Mucosa of gallbladder (tissue), 1 donor: ENCODE measurements at places on chromosomes 7 and 10.

- DNase-seq, result no peak
These were observed 155.9 kb downstream of the ATE1 start for GRCh38 chr10:121771966-121772365.

- peak; percentile 50 for DNase-seq
These were observed 627 bp upstream of the FLNC start for GRCh38 chr7:128829391-128830166.

GRCh38 chr10:6204341-6205191, 1.8 kb downstream of the PFKFB3 start:
- DNase-seq, result peak; percentile 57

DNA sequence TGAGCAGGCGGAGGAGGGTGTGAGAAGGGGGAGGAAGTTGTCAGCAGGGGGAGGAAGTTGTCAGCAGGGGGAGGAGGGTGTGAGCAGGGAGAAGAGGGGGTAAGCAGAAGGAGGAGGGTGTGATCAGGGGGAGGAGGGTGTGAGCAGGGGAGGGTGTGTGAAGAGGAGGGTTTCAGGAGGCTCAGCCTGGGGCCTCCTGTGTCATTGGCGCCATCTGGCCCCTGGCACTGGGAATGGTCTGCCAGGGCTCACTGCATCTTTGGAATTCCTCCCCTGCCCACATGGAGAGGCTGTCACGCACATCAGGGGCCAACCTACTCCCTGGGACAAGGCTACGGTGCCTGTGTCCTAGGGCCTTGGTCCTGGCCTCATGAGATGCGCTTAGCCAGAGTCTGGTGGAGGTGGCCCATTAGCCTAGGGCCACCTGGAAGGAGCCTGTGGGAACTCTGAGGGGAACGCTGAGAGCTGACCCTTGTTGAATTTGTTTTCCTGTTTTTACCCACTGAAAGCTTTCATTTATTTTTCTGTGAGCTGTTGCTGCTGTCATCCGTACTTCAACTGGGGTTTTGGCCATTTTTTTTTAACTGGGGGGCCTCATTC, 18.0 kb downstream of the CAMK2B start:
- peak; percentile 6 for DNase-seq

- no peak for DNase-seq
These were observed 1061.1 kb upstream of the AUTS2 start for GRCh38 chr7:68537051-68537773.

GRCh38 chr10:114131094-114131493, 42.9 kb downstream of the CCDC186 start:
- no peak for DNase-seq

DNA sequence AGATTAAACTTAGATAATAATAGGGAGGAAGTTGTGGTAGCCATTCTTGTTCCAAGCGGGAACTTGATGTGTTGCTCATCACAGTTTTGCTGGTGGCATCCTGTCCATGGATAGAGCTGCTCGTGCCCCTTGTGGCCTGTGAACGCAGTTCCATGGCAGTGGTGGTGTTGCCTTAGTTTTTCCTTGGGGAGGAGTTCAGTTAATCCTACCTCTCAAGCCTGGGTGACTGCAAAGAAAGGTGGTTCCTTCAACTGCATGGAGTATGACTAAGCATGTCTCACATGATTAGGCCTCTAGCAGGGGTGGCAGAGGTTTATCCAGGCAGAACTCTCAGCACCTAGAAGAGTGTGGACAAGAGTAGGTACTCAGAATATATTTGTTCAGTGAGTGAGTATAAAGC, 99.7 kb downstream of the MAPK8 start:
- DNase-seq, result no peak

DNA sequence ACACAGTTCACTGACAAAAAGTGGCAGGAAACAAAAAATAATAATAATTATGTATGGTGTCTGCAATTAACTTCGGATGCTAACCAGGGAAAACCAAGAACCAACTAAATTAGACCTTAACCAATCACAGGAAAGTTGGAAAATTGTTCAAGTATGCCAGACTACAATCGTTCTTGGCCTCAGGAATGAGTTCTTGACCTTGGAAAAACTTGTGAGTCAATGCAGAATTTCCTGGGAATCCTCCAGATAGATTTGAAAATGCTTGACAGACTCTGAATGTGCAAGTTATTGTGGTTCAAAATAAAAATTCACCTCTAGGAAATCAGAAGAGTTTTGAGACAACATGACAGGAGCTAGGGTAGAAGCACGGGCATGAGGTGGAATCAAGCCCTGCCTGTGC, 171.5 kb downstream of the C7orf25 start:
- no peak for DNase-seq

DNA sequence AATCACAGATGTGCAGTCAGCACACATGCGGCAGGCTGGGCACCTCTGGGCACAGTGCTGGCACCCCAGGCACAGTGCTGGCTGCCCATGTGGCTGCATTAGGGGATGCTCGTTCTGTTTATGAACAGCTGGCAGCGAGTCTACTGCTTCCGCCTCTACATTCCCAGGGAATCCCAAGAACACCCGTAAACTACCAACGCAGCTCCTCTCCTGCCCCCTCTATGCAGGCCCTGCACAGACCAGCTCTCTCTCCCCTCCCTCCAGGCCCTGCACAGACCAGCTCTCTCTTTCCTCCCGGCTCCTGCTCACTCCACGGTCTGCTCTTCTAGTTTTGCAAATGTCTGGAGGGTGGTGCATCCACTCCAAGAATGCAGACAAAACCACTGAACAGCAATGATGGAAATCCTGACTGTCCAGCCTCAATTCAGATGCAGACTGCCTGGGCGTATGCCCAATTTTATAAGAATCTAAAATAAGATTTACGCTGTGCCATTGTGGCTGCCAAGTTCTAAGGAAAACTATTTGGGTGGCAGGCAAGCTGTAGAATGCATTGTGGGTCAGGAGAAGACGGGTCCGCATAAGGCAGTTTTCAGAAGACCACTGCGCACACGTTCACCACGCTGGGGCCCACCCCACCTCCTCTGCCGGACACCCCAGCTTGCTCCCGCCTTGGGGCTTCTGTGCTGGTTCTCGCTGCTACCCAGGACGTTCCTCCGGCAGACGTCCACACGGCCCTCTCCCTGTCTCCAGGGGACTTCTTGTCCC, 234.6 kb downstream of the ZMYND11 start:
- no peak for DNase-seq

DNA sequence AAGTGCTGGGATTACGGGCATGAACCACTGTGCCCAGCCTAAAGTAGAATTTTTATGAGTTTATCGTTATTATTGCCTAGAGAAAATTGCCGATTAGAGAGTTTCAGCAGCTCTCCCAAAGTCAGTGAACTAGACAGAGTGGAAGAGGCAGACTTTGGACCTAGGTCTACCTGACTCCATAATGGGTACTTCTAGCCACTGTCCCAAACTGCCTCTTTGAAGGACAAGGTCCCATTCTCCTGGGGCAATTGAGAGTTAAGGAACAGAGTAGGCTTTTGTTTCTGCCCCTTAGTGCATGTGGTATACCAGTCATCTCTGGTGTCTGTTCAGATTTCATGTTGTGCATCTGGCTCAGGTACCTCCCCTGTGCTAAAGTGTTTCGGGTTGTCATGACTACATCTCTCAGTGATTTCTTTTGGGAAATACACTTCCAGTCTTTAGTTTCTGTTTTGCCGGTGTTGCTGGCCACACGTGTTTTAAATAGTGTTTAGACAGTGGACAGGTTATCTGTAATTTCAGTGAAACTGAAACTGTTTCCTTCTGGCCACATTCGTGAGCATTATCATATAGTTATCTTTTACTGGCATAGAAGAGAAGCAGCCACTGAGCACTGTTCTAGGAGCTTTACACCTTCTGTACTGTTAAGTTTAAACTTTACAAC, 4.7 kb downstream of the TMEM236 start:
- DNase-seq, result no peak

DNA sequence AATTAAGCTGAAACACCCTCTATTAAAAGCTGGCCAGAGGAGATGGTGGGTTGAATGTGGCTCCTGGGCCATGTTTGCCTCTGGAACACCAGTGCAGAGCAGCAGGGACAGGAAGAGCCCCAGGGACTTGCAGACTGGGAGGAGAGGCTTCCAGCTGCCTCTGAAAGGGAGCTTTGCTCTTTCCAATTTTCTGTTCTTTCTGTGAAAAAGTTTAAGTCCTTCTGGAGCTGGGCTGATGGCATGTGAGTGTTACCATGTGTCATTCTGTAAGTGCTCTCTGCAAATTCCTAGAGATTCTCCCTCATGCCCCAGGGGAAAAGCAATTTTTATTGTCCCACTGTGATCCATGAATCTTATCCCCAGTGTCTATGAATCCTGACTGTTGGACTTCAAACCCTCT, 112.8 kb upstream of the LANCL2 start:
- DNase-seq, result no peak

DNA sequence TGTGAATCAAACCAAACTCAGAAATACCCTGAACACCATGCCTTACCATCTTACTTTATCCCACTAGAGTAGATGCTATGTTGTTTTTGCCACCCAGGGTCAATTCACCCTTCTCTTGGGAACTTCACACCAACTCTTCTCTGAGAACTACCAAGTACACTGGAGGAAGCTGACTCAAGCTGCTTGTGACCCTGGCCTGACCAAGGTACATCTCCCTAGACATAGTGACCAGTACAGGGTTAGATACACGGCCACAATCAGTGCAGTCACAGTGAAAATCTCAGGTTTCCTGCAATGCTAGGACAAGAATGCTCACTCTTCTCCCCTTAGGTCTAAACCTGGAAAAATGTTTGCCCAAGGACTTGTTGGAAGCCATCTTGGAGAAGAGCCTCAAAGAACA, 31.8 kb downstream of the EZH2 start:
- no peak for DNase-seq

DNA sequence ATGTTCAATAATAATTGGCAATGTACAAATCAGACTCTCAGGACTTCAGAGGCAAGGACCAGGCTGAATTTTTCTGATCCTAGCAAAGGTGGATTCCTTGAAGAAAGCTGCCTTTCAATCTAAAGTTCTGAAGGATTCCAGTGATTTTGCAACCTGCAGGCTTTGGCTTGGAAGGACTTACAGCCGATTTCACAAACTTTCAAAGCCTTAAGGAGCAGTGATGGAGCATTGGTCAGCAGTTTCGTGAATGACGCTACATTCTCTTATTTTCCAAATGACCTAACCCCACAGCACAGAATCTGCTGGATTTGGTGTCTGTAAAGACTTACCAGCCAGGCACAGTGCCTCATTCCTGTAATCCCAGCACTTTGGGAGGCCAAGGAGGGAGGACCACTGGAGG, 167.5 kb downstream of the ARHGAP12 start:
- DNase-seq, result no peak

DNA sequence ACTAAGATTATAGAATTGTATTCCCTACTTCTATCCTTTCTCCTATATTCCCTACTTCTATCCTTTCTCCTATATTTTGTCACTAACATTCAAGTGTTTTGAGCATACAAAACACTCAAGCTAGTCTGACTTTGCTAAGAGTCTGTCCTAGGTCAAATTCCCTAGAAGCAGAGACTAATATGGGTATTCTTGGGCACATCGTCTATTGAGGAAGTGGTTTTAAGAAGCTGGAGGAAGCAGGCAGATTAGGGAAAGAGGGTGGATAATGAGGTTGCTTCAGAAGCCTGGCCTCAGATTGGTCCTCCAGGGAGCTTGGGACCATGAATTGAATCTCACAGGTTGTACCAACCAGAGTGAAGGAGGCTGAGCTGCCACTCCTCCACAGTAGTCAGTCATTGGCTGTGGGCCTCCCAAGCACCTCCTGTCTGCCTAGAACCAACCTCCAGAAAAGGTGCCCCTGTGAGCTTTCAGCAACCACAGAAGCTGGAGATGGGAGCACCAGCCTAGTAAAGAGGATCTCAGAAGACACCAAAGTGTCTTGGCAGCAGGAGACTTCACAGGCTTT, 295.9 kb upstream of the PHF14 start:
- no peak for DNase-seq

DNA sequence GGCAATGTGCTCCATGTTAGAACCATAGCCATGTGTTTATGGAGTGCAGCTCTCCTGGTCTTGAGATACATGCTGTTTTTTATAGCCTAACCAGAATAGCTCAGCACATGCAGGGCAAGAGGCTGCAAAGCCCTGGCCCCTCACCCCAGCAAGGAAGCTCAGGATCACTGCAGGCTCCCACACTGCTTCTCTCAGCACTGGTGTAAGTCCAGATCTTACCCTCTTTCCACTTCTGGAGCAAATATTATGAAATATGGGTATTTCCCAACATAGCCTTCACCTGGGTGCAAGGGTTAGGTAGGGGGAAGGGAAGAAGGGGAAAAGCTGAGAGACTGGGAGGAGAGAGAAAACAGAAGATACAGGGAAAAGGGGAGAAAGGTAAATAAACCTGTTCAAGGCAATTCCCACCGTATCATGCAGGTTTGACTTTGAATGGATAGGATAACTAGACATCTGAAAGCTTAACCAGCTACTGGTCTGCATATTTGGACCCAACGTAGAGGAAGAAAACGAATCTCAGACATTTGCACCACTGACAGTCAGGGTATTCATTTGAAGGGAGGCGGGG, 19.7 kb downstream of the SKIDA1 start:
- no peak for DNase-seq

DNA sequence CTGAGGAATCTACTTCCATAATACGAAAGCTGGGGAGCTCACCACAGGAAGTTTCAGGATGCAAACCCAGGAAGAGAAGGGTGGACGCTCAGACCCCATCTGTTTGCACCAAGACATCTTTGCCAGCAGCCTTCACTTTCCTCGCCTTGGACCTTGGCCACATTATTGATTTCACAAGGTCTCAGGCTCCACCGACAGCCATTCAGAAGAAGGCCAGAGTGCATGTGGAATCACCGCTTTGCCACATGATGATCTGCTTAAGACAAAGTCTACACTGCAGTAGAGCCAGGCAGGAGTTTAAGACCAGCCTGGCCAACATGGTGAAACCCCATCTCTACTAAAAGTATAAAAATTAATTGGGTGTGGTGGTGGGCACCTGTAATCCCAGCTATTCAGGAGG, 60.0 kb downstream of the LYZL1 start:
- DNase-seq, result peak; percentile 41

- DNase-seq, result no peak
These were observed 49.8 kb upstream of the FHIP2A start for GRCh38 chr10:114771749-114772148.

DNA sequence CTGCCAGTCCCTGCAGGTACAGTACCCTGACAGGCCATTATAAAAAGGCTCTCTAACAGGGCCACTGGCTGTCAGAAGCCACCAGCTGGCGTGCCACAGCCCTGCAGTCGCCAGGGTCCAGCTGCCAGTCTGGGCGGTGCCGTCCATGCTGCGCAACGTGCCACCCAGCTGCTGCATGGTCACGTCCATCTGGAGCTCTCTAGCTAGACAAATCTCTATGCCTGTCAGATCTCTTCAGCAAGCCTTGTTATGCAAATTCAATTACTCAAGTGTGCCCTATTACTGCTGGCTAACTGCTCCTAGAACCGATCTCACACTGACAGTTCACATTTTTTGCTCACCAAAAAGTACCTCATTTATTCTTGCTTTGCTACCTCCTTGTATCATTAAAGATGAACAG, 75.9 kb downstream of the HIBADH start:
- no peak for DNase-seq

GRCh38 chr7:65397730-65398142, 24.1 kb downstream of the ZNF92 start:
- no peak for DNase-seq

GRCh38 chr7:38280000-38280399, 6.6 kb upstream of the TARP start:
- no peak for DNase-seq

- no peak for DNase-seq
These were observed 39.3 kb downstream of the CPVL start for GRCh38 chr7:29107056-29107455.

GRCh38 chr7:131607291-131608115, 51.1 kb upstream of the PODXL start:
- DNase-seq, result no peak

GRCh38 chr10:68560186-68560942, at the start of gene TET1:
Gene TET1 (plus strand): TSS chr10:68560337. CDS start chr10:68572339, 12,002 bp downstream.
- DNase-seq, result peak; percentile 19
